ENCODE measurements at places on chromosomes 1 and 21.
A peak's percentile ranks its signal among the peaks of the same experiment; 100 is the strongest.

DNA sequence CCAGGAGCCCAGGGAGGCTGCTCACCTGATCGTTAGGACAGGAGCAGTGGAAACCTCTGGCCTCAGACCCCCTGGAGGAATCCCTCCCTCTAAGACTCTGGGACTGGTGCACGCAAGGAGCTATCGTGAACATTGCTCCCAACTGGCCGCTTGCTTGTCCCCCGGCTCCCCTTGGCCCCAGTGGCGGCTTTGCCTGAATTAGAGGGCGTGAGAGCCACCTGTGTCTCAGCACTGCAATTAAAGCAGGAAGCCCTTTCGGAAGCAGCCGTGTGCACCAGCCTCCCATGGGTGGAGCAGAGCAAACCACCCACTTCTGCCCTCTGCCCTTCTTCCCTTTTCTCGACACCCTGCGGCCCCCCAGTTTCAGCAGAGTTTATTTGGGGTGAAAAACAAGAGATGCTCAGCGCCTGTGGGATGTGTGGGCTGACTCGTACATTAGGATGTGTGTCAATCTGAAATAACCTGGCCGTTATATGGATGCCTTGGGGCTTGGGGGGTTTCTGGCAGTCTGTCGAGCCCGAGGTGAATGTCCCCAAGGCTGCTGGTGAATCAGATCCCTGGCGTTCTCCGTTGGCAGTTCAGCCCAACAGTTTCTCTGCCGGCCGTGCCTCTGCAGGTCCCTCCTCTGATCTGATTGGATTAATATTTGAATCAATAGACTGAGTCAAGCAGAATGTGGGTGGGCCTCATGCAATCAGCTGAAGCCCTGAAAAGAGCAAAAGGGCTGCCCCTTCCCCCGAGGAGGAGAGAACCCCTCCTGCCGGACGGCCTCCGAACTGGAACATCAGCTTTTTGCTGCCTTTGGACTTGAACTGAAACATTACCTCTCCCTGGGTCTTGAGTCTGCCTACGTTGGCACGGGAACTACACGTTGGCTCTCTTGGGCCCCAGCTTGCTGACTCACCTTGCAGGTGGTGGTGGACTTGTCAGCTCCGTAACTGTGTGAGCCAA is 7.3 kb upstream of the UMODL1 start:
- peak; percentile 53 for DNase-seq

GRCh38 chr1:248243204-248243603 is 12.0 kb downstream of the OR2M4 start:
- no peak for DNase-seq

DNA sequence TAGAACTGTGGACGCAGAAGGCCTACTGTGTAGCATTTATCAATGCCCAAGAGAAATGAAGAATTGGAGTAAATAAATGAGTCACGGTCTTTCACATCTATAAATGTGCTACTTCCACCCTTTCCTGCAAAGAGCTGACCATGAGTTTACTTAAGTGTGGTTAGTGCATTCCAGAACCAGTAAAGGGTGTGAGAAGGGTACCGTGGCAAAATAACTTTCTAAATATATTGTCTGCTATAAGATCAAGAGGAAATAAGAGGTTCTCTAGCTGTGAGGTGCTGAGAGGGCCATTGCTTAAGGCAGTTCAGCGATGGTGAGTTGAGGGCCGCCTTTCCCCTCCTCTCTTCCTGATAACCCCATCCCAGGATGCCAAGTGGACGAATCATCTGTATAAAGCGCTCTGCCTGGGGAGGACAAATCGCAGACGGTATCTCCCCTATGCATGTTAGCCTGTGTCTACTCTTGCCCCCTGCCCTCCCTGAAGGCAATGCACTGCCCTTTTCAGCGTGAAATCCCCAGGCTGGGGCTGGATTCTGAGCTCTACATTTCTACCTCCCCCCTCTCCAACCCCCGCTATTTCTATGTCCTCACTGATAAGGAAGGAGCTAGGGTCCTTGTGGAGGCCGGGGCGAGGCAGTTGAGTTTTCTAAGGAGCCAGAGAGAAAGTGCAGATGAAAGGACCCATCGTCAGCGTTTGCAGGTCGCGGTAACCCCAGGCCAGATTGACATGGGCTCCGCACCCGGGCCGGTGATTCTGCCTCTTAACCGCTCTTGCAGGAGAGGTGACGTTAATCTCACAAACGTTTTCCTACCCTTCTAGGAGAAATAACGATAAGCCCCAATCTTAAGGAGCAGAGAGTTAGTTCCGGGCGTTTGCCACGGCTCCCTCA is 1.5 kb upstream of the NCAM2 start:
- DNase-seq: no peak

DNA sequence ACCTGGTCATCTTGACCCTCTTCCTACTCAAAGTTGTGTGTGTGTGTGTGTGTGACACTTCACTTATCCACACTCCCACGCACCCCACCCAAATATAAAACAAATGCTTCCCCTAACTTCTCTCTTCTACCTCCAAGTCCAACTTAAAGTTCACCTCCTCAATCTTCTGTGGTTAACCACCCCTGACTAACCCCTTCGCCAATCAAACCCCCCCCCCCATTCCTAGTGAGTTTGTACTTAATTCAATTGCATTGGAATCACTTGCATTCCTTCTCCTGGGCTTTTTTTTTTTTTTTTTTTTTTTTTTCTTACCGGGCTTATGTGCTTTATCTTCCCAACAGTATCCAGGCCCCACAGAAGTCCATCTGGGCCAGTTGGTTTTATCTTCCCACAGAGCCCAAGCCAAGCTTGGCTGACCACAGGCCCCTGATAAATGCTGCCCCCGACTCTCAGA is 78.4 kb downstream of the CD58 start:
- no peak for DNase-seq

GRCh38 chr1:190168116-190168892 is 309.4 kb downstream of the BRINP3 start:
- no peak for DNase-seq

DNA sequence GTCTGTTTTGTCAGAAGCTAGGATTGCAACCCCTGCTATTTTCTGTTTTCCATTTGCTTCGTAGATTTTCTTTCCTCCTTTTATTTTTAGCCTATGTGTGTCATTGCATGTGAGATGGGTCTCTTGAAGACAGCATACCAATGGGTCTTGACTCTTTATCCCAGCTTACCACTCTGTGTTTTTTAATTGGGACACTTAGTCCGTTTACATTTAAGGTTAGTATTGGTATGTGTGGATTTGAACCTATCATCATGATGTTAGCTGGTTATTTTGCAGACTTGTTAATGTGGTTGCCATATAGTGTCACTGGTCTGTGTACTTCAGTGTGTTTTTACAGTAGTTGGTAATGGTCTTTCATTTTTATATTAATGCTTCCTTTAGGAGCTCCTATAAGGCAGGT is 141.5 kb downstream of the DNAH14 start:
- no peak for DNase-seq

GRCh38 chr1:119738100-119738720 is 26.5 kb downstream of the PHGDH start:
- DNase-seq: no peak

DNA sequence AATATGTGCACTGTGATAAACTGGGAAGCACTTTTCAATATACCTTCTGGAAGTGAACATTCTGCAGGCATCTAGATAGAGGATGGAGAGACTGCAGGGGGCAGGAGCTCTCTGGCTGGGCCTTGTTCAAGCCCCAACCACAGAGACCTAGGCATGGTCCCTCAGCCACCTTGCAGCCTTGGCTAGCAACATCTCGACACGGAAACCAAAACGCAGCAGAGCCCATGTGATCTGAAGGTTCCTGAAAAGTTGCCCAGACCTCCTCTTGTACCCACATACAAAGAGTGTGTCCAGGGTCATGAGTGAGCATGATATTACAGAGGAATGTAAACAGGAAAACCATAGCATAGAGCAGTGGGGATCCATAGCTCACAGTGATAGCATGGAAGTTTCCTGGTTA is 33.1 kb upstream of the SAMD11 start:
- DNase-seq: no peak

DNA sequence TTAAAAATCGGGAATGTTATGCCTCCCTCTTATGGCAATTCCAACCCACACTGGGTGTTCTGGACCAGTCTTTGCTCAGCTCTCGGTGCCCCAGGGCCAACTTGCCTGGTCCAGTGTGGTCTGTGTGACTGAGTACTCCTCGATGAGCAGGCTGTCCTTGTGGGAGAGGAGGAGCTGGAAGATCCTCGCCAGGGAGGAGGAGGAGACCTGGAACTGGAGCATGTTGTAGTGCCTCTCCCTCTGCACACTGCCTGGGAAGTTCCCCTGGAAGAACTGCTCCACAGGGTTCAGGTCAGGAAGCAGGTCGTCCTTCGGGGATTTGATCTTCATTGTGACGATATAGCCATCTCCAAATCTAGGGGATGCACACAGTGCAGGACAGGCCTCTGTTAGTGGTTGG is 88.5 kb upstream of the GCLM start:
- DNase-seq: no peak
